ENCODE measurements at places on chromosomes 11 and 22.

GRCh38 chr11:60504219-60504905 is 10.8 kb upstream of the MS4A13 start:
- no peak for DNase-seq

GRCh38 chr22:35540595-35541253 is at the start of gene RASD2:
RASD2 (plus strand) TSS chr22:35540831; CDS start chr22:35546810, 5,979 bp downstream.
- DNase-seq: peak; percentile 62

DNA sequence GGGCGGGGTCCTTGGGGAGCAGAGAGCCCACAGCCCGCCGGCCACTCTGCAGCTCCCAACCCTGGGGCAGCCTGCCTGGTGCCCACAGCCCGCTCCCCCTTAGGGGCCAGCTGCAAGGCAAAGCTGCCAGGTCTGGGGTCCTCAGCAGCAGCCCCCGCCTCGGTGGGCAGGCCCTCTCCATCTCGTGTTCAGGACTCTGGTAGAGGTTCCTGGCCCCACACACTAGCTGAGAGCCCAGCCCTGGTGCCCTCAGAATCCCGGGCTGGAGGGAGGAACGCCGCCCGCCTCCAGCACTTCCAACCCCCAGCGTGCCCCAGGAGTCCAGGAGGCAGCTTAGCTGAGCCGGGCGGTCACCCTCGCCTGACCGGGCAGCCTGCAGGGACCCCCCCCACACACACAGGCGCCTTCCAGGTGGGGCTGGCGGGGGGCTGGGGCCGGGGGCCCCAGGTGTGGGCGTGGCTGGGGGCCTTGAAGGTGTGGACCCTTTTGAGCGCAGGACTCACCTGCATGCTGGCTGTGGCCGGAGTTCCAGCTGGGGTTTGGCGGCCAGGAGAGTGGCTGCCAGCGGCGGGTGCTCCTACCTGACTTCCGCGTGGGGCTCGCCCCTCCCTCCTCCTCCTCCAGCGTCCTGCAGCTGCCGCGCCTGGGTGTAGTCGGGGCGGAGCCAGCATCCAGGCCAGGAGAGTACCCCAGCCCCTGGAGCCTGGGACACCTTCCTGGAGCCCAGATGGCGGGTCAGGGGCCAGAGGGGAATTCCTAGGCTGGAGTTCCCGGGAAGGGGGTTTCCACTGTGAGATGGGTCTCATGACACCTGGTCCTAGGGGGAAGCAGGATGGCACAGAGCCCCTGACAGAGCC is at the start of gene ANO9:
Gene ANO9, minus strand, starts transcription at position 594 of the 857 bp plus-strand sequence. Its CDS starts 85 bp downstream, at position 509.
- peak; percentile 70 for DNase-seq

GRCh38 chr11:44949160-44950030 is 1.3 kb downstream of the TP53I11 start:
- DNase-seq: peak; percentile 39

DNA sequence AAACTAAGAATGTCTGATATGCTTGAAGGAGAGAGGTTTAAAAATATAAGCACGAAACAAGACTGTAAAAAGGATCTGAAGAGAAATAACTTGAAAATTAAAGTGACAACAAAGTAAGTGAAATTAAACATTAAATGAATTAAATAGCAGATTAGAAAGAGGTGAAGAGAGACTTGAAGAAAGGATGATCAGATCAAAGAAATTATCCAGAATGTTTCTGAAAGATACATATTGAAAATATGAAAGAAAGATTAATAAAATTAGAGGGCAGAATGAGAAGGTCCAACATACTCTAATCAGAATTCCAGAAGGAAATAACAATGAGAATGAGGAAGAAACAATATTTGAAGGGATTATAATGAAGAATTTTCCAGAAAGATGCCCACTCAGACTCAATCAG is 151.1 kb downstream of the FAM76B start:
- DNase-seq: no peak

DNA sequence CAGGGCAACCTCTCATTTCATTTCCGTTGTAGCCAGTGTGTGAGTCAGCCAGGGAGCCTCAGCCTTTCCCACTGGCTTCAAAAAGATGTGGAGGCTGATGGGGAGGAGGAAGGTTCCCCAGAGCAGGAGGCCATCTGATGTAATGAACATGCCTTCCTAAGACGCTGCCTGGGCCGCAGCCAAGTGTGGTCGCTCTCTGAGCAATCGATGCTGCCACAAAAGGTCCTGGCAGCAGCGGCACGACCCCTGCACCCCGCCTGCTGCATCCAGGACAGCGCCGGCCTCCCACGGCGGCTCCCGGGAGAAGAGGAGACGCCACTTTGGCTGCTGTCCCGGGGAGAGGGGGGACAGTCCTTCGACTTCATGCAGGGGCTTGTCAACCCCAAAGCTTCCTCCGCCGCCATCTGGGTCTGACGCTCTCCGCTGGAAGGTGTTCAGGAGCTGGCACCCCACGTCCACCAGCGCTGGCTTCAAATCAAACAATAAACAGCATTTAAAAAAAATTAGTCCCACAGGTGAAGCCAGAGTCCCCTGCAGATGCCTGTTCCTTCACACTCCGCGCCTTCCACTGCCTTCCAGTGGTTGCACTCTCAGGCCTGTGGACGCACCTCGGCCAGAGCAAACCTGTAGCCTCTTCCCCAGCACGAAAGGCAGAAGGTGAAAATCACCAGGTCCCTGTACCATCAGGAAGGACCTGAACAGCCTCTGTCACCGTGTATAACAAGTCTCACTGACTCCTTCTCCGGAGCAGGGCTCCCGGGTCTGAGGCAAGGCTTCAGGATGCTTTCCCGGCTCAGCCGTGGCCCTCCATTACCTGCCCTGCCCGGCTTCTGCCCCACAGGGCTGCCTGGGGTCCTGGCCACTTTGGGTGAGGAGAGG is 930.7 kb downstream of the BRD1 start:
- DNase-seq: no peak

DNA sequence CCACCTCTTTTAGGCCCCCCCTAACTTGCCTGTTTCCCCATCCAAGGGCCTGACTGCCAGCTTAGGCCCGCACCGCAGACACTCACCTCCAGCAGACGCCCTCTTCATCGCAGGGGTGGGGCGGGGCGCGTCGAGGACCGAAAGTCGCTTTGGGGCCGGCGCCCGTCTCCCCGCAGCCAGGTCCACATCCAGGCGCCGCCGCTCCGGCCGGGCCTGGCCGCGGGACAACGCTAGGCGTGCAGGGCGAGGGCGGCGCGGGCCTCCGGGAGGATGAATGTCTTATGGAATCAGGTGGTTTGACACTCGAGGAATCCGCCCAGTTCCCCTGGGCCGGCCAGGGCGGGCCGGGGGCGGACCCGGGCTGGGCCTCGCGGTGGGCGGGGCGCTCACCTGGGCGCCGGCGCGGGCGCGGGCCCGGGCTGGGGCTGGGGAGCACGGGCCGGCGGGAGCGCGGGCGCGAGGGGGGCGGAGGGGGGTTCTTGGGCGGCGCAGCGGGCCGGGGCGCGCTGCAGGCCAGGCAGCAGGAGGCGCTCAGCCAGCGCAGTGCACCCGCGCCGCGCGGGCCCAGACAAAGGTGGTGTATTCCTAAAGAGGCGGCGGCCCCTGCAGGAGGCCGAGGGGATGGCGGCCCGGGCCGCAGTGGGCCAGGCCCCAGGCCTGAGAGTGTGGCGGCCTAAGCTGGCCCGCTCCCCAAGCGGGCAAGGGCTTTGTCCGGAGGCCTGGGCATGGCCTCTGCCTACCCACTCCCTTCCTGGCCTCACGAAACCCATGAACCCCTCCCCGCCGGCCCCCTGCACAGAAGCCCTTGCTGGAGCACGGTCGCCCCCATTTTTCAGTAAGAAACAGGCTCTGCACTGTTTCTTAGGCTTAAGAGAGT is 177.6 kb downstream of the IGLL1 start:
- peak; percentile 32 for DNase-seq

GRCh38 chr22:30097861-30098260 is 17.6 kb downstream of the HORMAD2 start:
- no peak for DNase-seq

GRCh38 chr11:8219257-8220021 is 44.2 kb downstream of the LMO1 start:
- DNase-seq: peak; percentile 9

- no peak for DNase-seq
These were observed 66.9 kb downstream of the AMOTL1 start for GRCh38 chr11:94834911-94835593.

DNA sequence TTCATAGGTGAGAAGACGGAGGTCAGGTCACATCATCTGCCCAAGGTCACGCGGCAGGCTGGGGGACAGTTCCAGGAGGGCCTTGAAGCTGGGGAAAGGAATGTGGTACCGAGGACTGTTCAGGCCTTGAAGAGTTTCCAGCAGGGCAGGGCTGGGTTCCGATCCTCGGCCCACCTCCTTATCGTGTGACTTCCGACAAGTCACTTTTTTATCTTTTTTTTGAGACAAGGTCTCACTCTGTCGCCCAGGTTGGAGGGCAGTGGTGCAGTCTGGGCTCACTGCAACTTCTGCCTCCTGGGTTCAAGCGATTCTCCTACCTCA is 623 bp downstream of the NDUFS8 start:
- DNase-seq: no peak

DNA sequence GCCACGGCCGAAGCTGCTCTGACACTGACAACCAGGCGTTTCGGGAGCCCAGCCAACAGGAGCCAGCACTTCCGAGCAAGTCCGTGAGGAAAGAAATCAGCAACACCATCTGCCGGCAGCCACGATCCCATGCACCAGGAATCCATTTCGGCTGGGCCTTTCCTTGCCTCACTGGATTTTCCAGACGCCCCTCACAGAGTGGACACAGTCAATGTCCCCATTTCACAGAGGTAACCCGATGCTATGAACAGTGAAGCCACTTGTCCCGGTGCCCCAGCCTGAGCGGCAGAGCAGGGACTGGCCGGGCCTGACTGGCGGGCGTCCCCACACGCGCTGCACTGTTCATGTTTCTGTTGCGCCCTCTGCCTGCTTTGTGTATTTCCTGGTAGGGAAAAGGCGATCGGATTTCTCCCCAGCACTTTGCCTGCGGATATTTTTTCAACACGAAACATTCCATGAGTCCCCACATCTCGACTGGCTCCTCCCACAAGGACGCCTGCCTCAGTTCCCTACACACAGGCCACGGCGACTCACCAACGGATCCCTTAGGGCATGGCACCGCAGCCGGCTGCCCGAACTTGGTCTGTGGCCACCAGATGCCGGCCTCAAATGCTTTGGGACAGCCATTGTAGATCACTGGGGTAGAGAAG is 55.3 kb downstream of the TRMU start:
- no peak for DNase-seq

DNA sequence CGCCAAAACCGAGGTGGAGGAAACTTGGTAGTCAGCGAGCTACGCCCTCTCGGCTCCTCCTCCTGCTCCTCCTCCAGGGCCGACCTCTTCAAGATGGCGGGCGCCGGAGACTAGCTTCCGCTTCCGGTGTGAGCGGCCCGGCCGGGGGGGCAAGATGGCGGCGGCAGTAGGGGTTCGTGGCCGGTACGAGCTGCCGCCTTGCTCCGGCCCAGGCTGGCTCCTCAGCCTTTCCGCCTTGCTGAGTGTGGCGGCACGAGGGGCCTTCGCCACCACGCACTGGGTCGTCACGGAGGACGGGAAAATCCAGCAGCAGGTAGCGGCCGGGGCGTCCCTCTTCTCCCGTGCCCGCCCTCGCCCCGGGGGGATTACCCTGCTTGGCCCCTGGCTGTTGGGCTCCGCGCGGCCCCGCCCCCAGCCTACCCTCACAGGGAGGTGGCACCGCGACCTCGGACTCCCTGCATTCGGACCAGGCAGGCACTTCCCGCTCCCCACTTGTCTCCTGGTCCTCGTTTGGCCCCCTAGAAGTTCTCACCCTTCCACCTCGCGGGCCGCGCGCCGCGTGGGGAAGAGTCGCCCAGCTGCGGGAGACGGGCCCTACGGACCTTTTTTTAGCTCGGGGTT is at the start of gene TTC17:
Gene TTC17, plus strand, starts transcription at position 120 of the 621 bp plus-strand sequence. Its CDS starts 35 bp downstream, at position 155.
- peak; percentile 95 for DNase-seq

DNA sequence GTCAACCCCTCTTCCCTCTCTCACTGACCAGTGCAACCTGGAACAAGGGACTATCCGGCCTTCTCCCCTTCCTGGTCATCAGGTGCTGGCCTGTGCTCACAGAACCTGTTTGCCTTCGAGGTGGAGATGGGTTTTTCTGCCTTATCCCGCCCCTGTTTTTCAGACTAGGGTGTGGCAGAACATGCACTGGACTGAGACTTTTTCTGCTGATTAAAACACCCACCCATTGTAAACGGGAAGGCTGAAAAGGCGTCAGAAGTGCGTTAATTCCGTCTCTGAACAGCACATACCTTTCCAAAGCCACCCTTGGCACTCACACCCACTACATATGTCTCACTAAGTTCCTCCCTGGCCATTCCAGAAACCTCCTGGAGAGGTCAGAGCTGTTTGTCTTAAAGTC is 4.4 kb upstream of the B3GNT6 start:
- no peak for DNase-seq

- DNase-seq: no peak
These were observed 240.0 kb downstream of the MIAT start for GRCh38 chr22:26897384-26897783.

- no peak for DNase-seq
These were observed 66.2 kb downstream of the TNRC6B start for GRCh38 chr22:40243891-40244290.

- no peak for DNase-seq
These were observed 19.4 kb downstream of the RNF185 start for GRCh38 chr22:31179345-31179744.

DNA sequence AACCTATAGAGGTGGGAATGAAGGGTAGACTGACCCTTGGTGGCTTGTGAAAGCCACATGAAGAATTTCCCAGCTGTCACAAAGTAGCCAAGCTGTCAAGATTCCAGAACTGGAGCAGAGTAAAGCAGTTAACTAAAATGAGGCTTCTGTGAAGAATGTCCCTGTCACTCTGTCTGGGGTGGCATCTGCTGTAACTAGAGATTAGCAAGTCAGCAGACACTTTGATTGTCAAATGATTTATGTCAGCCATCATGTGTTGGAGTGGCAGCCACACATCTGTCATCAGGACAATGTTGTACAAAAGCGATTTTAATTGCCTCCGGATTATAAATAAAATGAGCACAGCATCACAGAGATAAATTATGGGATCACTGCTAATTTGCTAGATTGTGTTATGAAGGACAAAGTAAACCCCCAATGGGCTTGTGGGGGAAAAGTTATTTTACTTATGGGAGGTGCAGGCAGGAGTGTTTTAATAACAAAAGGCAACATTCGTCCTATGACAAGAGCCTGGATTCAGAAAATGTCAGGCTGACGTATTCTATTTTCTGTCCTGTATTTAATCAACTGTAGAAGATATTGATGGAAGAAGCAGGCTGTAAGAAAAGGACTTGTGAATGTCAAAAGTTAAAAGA is 270.9 kb downstream of the FAM181B start:
- DNase-seq: no peak

- peak; percentile 46 for DNase-seq
These were observed 10.9 kb upstream of the FCHSD2 start for GRCh38 chr11:73152861-73153483.

GRCh38 chr11:72136684-72137262 is 1.2 kb downstream of the FOLR3 start:
- no peak for DNase-seq

GRCh38 chr22:43177479-43177878 is 9.5 kb downstream of the TTLL12 start:
- no peak for DNase-seq

DNA sequence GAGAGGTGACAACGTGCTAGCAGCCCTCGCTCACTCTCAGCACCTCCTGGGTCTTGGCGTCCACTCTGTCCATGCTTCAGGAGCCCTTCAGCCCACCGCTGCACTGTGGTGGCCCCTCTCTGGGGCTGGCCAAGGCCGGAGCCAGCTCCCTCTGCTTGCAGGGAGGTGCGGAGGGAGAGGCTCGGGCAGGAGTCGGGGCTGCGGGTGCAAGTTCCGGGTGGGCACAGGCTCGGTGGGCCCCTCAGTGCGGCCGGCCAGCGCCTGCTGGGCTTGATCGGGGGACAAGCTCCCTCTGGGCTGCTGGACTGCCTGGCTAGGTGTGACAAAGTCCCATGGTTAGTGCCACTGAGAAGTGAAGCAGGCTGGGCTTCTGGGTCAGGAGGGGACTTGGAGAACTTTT is 245.8 kb downstream of the JRKL start:
- DNase-seq: no peak

All from activated naive CD4-positive, alpha-beta T cell treated with Interleukin-2 at 50 U/mL for 16 hours (primary cell).